ENCODE measurements at places on chromosomes 2 and 18. TPM values are rescaled to one million over a fixed set of nuclear protein-coding genes. Genes with fewer than 3 reads are reported as not detected.

GRCh38 chr2:239751679-239752355, 273.3 kb downstream of the NDUFA10 start:
- peak; percentile 7 for DNase-seq
- no peaks in the 10 kb centered on the region for H3K27me3 ChIP-seq
- H3K4me1 ChIP-seq: no peaks in the 10 kb centered on the region
- H3K36me3 ChIP-seq: no peaks in the 10 kb centered on the region
- no peak overlapping the region for H3K27ac ChIP-seq
- no peak overlapping the region for H3K4me3 ChIP-seq

DNA sequence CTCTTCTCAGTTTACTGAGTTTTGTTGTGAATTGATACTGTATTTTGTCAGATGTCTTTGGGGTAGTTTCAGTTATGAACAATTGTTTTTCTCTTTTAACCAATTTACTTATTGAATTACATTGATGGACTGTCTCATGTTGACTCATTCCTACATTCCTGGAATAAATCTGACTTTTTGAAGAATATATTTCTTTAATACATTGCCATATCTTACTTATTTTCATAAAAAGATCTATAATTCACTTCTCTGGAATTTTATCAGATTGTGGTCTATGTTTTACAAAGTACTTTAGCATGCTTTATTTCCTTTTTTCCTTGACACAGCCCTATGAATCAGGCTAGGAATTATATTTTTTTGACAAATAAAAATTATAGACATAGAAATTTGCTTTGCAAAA, 268.3 kb downstream of the PLCL1 start:
- H3K27ac ChIP-seq: no peak overlapping the region
- no peaks in the 10 kb centered on the region for H3K36me3 ChIP-seq
- no peaks in the 10 kb centered on the region for H3K4me1 ChIP-seq
- H3K27me3 ChIP-seq: no peaks in the 10 kb centered on the region

- H3K27ac ChIP-seq: no peak overlapping the region
- H3K36me3 ChIP-seq: no peaks in the 10 kb centered on the region
- H3K27me3 ChIP-seq: no peaks in the 10 kb centered on the region
- DNase-seq: no peak
- H3K4me1 ChIP-seq: peaks cover 2% of the 10 kb centered on the region
- H3K4me3 ChIP-seq: no peak overlapping the region
Observed at GRCh38 chr2:240967681-240968621, 30.5 kb upstream of the SNED1 start.

DNA sequence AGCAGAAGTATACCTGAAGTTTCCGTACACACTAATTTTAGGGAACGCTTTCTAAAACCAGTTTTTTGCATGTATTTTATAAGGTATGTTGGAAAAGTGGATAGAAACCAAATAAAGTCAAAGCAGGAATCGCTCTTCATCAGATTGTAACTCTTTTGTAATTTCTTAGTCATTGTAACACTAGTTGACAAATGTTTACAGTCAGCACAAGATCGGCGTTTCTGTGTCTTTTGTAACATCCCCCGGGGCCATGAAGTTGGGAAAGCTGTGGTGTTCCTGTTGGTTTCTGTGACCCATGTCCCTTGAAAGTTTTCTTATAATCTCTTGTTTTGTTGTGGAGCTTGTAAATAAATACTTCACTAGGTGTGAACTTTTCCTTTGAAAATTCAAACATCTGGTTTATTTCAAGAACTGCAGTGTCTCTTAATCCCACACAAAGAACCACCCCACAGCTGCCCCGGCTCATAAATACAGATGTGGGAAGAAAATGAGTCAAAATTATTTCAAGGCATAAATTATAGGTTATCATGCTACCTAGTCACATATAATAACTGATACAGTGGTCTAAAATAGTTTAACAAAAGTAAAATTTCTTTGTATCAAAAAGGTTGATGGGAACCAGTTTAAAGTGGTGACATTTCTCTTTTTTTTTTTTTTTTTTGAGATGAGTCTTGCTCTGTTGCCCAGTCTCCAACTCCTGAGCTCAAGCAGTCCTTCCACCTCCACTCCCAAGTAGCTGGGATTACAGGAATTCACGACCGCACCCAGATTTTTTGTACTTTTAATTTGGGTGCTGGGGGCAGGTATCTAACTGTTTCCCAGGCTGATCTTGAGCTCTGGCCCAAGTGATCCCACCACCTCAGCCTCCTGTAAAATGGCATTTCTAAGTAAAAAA, 751 bp upstream of the NMI start:
- peak; percentile 7 for DNase-seq
- H3K27me3 ChIP-seq: no peaks in the 10 kb centered on the region
- peaks cover 3% of the 10 kb centered on the region for H3K4me1 ChIP-seq
- no peaks in the 10 kb centered on the region for H3K36me3 ChIP-seq
- peak overlapping the region; percentile 97 for H3K27ac ChIP-seq

Gene RTP5
- total RNA-seq: not detected
